ENCODE measurements at places on chromosomes 16 and 17.

DNA sequence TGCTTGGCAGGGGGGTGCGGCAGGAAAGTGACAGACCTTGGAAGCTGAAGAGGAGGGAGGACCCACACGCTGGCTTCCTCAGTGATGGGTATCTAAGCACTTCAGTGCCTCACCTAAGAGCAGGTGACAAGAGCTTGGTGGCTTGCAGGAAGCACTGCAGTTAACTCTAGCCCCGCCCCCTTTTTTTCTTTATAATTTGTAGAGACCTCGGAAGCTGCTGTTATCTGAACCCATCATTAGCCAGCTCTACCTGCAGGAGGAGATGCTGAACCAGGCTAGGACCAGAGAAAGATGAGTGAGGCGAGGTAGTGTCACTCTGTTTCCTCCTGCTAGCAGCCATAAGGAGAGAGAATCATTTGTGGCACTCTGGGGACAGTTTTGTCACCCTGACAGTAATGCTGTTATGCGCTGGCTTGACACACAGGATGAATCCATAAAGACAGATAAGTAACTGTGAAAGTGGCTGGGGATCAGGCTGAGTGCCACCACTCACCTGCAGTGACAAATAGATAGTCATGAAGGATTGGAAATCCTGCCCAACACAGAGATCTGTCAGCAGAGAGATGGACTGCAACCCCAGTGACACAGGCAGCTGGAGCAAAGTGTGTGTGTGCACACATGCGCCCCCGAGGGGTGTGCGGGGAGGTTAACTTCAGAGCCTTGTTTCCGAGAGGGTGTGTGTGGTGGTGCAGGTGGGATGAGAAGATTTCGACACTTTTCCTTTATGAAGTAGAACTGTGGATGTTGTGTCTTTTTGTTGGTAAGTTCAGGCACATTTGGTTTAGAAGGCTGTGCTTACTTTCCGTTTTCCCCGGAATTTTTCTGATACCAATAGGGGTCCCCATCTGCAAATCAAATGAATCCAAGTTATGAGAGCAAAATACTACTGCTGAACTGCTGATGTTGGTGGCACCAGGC is 224.0 kb downstream of the IRX3 start:
- no peak for DNase-seq

DNA sequence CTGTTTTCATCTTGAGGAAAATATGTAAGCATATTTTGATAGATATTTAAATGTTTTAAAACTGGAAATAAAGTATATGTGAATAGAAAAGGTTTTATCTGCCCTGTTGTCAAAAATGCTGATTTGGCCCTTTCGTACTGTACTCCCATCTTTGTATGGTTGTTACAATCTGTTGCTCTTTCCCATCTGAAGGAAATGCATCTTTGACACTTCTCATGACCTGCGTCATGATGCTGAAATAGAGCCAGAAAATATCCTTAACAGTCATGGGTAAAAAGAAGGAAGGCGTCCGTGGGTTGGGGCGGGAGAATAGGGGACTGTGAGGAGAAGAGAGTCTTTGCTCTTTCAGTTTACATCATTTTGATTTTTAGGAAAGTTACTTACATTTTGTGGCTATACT is 327.7 kb downstream of the BCAS3 start:
- no peak for DNase-seq

DNA sequence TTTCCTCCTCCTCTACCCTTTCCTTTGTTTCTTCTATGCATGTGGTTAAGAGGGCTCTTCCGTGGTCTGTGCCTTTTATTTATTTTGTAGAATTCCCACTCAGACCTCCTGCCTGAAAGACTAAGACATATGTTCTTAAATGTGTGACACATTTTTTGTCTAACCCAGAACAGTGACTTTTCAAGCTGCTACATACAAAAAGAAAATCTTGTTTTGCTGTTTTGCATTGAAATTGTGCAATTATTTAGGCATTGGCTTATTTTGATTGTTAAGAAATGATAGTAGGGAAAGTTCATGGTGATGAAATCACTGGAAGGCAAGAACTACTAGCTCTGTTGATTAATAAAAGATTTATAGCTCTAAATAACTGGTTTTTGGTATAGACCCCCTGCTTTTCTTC is 76.8 kb downstream of the TUBD1 start:
- no peak for DNase-seq

GRCh38 chr16:64705443-64705842 is 416.4 kb downstream of the CDH11 start:
- no peak for DNase-seq

- no peak for DNase-seq
Measured at GRCh38 chr16:79331066-79331465, 269.5 kb downstream of the MAF start.

- peak; percentile 72 for DNase-seq
Measured at GRCh38 chr17:48024149-48025039, 13.2 kb downstream of the COPZ2 start.

DNA sequence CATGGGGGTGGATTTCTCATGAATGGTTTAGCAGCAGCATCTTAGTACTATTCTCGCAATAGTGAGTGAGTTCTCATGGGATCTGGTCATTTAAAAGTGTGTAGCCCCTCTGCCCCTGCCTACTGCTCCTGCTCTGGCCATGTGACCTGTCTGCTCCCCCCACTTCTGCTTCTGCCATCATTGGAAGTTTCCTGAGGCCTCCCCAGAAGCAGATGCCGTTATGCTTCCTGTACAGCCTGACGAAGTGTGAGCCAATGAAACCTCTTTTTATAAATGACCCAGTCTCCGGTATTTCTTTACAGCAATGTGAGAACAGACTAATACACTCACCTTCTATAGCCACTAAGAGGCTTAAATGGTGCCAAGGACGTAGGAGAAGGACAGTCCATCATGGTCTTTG is 51.5 kb downstream of the NOL11 start:
- DNase-seq: no peak

GRCh38 chr17:59601130-59601529 is 18.6 kb upstream of the CLTC start:
- DNase-seq: no peak

GRCh38 chr17:76582660-76583059 is 3.0 kb downstream of the ST6GALNAC2 start:
- DNase-seq: no peak

DNA sequence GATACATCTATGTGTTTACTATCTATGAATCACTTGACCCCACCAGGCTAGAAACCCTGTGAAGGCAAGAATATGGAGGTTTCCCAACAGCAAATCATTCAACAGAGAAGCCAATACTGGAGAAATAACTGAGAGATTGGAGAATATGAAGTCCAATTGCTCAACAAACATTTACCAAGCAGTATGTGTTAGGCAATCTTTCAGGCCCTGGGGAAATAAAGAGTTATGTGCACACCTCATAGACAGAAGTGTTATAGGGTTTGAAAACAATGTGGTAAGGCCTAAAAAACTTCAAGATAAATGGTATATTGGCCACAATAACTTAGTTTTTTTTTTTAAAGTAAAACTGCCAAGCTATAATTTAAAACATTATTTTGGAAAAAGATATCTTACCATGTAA is 1245.8 kb downstream of the CDH11 start:
- DNase-seq: no peak

DNA sequence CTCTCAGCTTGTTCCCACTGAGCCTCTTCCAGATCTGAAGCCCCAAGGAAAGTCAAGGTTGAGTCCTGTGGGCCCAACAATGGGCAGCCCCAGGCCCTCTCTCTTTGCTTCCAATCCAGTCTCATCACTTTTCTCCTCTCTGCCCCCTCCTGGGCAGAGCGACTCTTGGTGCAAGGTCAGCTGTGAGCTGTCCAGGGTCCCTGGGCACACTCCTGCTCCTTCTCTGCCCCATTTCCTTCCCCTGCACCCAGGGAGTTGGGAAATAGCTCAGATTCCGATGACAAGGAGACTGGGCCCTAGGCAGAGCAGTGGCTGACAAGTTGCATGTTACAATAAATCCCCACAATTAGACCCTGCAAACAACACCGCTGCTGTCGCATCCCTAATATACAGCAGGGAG is 16.1 kb upstream of the CRHR1 start:
- DNase-seq: no peak

DNA sequence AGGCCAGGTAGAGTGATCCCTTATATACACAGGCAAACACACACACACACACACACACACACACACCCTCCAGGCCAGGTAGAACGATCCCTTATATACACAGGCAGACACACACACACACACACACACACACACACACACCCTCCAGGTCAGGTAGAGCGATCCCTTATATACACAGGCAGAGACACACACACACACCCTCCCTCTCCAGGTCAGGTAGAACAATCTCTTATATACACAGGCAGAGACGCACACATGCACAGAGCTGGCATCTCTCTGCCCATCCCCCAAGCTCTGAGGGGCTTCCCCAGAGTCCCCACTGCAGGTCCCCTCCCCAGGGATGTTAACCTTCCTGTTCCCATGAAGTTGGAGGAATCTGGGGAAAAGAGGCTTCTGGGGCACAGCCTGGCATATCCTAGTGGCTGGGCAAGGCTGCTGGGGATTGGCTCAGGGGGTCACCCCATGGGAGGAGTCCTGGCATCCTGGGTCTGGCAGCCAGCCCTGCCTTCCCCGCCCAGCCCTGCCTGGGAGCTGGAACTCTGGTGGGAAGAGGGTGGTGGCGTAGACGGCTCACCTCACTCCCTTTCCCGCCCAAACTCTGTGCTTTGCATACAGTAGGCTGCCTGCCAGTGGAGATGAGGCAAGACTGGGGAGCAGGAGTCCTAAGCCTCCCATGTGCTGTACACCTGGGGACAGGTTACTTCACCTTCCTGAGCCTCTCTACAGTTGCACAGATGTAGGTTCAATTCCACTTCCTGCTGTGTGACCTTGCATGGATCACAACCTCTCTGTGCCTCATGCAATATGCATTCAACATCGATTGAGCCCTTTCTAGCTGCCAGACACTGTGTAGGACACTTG is 41.8 kb downstream of the TEKT5 start:
- DNase-seq: no peak

DNA sequence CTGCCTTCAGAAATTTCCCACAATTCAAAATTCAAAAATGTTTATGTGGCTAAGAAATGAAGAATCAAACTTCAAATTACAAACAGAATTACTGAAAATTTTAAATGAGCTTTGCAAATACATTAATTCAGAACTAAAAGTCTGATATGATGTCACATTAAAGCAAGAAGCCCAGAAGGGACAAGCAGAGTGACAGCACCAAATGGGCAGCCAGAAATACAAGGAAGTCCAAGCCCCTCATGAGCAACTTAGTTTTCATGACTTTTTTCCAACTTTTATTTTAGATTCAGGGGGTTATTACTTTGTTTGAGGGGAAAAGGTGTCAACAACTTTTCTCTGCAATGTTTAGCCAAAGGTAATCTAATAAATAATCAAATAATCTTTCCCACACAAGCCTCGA is 21.5 kb downstream of the UBE2G1 start:
- DNase-seq: no peak

- DNase-seq: no peak
Measured at GRCh38 chr17:39139161-39139511, 12.3 kb downstream of the PLXDC1 start.

- no peak for DNase-seq
Measured at GRCh38 chr17:322006-322780, 30.4 kb downstream of the RPH3AL start.

GRCh38 chr16:85025781-85026653 is 1.6 kb upstream of the KIAA0513 start:
- DNase-seq: peak; percentile 33

- no peak for DNase-seq
Measured at GRCh38 chr17:75611851-75612429, 21.3 kb upstream of the SMIM5 start.

GRCh38 chr16:22086440-22086839 is 5.9 kb upstream of the VWA3A start:
- DNase-seq: no peak

GRCh38 chr16:29990034-29990433 is 5.4 kb downstream of the HIRIP3 start:
- DNase-seq: no peak

- peak; percentile 55 for DNase-seq
Measured at GRCh38 chr16:84729716-84730320, 30.0 kb downstream of the USP10 start.

- DNase-seq: peak; percentile 81
Measured at GRCh38 chr17:50198026-50198669, 3.3 kb downstream of the COL1A1 start.

DNA sequence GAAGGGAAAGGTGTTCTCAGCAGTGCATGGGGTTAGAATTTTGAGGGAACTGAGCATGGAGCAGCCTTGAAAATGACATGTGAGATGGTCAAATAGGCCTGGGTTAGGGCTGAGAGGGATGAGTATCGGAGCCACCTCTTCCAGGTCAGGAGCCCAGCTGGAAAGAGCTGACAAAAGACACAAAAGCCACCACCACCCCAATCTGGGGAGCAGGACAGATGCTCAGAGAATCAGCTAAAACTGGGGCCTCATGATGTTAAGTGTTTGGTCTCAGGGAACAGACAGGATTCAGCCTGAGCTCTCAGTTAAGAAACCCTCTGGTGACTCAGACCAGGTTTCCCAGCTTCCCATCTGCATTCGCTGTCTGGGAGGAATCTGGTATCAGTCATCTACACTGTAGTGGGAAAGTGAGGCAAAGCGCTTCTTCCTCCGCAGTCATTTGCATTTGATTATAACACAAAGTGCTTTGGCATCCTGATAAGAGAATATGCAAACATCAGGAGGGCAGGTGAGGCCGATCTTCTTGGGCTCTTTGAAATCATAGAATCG is 2.6 kb downstream of the WNT9B start:
- DNase-seq: no peak

DNA sequence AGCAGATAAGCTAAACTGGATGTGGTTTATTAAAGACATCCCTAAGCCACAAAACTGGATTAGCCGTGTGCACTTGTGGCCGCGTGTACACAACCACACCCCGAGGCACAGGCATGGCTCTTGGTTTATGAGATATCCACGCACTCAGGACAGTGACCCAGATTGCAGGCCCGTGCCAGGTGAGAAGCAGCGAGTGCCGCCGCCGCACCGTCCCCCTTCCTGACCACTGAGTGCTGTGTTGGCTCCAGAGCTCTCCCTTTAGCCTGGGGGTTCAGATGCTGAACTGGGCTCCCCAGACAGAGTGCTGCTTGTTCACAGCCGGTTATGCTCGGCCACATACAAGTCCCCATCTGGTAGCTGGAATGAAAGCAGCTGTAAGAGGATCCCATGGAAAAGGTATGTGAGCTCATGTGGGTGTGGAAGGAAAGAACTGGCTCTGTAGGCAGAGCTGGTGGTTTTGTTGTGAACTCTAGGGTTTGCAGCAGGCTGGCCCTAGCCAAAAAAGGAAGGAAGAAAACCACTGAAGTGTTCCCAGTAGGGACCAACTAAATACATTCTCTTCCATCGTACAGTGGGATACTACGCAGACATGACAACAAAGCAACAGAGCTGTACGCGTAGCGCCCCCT is 29.5 kb downstream of the KNOP1 start:
- no peak for DNase-seq

- DNase-seq: no peak
Measured at GRCh38 chr17:8294814-8295316, 335 bp downstream of the SLC25A35 start.

DNA sequence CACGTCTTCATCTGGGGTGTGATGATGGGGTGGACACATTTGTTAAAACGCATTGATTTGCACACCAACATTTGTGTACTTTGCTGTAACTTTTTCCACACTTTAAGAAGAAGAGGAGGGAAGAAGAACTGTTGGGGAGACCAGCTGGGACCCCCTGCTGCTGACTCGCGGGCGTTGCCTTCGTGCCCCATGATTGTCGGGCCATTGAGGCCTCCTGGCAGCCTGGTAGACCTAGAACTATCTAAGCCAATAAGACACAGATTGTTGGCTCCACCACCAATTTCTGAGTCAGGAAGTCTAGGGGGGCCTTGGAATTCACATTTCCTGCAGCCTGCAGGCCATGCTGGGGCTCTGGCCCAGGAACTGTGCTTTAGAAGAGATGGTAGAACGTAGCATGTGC is 105.5 kb downstream of the TNFRSF13B start:
- no peak for DNase-seq
